Esophagus muscularis mucosa (tissue), 4 donors: ENCODE measurements at places on chromosomes 2 and 18. TPM values are rescaled to one million over a fixed set of nuclear protein-coding genes. Genes with fewer than 3 reads are reported as not detected.

DNA sequence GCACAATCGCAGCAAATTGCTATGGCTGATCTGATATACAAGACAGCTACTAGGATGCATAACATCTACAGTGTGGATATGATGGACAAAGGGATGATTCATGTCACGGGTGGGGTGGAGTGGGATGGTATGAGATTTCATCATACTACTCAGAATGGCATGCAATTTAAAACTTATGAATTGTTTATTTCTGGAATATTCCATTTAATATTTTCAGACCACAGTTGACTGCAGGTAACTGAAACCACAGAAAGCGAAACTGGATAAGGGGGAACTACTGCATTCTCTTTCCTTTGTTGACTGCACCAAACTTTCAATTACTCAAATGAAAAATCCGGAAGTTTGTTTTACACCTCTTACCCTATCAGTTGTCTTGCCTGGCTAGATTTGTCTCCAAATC lies 94.4 kb upstream of the NEUROD1 start:
- DNase-seq, result no peak

DNA sequence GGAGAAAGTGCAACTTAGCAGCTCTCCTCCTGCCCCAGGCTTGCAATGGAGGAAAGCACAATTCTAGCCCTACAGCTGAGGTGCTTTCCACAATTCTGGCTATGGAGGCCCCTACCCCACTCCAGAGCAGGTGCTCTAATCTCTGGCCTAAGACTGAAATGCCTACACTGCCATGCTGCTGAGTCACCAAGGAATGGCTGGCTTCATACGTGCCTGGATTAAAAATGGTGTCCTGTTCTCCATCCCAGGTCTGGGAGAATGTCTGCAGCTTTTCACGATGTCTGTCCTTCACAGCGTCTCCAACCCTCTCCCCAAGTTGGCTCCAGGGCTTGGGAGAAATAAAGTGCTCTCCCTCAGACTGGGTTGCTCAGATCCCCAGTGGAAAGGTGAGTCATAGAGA lies 48.5 kb downstream of the MBOAT2 start:
- DNase-seq, result no peak

GRCh38 chr2:233419602-233420391 lies 65.5 kb downstream of the DGKD start:
- DNase-seq, result no peak

GRCh38 chr2:26179446-26179913 lies 6.6 kb downstream of the GAREM2 start:
- DNase-seq, result no peak

DNA sequence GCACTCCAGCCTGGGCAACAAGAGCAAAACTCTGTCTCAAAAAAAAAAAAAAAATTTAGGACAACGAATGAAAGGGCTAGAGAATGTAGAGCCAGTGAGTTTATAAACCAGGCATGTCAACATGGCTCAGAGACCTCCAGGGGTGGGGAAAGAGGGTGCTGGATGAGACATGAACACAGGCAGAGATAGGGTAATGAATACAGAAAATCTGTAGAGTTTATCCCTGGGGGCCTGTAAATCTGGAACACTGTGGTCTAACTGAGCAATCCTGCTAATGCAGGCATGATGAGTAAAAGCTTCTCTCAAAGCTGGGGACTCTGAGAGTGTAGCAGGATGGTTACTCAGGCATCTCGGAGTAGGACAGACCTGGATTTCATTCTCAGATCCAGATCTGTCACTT lies 59.2 kb upstream of the IGFBP2 start:
- no peak for DNase-seq

DNA sequence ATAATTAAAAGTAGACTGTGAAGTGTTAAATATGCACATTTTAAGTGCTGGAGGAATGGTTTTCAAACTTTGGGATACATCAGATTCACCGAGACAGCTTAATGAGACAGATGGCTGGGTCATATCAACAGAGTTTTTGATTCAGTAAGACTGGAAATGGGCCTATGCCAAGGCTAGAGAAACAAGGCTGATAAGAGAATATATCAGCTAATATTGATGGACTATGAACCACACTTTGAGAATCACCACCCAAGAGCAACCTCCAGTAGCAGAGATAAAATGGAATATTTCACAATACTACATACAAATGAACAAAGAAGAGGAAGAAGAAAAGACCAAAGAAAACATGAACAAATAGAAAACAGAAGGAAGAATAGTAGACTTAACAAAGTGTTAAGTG lies 450.2 kb upstream of the KLHL29 start:
- no peak for DNase-seq

- no peak for DNase-seq
Measured at GRCh38 chr2:165814473-165814872, 20.4 kb upstream of the GALNT3 start.

DNA sequence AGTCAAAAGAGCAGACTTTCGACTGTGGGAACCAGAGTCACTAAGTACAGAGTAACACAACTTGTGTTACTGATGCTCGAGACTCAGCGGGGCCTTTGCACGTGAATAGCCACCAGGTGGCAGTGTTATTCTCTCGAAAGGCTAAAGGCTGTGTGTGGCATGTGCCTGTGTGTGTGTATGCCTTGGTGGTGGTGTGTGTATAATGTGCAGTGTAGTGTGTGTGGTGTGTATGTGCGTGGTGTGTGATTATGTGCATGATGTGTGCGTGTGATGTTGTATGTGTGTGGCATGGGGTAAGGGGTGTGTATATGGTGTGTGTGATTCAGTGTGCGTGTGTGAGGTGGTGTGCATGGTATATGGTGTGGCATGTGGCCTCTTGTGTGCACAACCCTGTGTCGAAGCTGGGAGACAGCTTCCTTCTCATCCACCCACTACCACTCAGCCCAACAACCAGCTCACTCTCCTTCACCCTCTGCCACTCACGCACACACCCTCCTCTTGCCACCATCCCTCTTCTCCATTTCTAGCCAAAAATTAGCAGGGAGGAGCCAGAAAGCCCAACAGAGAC lies 83.0 kb upstream of the ZNF532 start:
- DNase-seq, result peak; percentile 93

- peak; percentile 66 for DNase-seq
Measured at GRCh38 chr2:69036926-69037325, 23.9 kb downstream of the ANTXR1 start.

GRCh38 chr18:8556424-8556823 lies 52.8 kb upstream of the RAB12 start:
- no peak for DNase-seq

GRCh38 chr18:79397830-79398761 lies 2.4 kb downstream of the NFATC1 start:
- DNase-seq, result no peak

DNA sequence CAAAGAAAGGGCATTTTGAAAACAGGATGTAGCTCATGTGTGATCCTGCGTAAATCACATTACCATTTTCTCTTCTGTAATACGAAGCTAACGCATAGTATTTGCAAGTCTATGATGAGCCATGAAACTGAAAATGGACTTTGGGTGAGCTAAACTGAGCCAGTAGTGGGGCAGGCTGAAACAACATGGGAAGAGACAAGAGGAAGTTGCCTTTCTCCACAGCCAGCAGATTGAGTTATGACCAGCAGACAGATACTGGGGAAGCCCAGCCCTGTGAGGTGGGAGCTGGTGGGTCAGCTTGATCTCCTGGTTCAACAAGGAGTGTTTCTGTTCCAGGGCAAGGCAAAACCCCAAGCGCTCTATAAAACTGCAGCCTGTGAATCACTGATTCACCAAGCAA lies 11.8 kb downstream of the CYRIA start:
- no peak for DNase-seq

DNA sequence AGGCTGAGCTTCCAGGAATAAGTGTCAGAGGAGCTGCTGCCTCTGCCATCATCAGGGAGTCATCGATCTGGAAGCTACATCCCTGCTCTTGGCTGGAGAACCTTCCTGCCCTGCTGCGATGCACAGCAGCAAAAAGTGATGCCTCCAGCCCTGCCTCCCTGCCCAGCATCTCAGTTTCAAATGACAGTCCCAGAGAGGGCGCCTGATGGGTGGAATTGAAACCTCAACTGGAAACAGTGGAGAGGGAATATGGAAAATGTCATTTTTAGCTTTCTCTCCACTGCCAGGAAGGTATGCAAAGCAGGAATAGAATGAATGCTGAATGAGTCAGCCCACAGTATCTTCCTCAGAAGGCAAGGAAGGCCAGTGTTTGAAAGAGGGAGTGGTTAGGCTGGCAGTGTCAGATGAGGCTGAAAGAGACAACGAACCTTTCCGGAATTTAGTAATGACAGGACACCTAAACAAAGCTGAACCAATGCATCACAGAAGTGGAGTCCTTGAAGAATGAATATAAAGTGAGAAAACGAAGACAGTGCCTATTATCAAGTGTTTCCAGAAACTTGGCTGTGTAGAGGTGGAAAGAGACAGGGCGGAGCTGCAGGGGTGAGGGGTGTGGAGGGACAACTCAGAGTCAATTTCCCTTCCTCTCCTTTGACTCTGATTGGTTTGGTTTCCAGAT lies 153.9 kb upstream of the NDUFV2 start:
- DNase-seq, result no peak

DNA sequence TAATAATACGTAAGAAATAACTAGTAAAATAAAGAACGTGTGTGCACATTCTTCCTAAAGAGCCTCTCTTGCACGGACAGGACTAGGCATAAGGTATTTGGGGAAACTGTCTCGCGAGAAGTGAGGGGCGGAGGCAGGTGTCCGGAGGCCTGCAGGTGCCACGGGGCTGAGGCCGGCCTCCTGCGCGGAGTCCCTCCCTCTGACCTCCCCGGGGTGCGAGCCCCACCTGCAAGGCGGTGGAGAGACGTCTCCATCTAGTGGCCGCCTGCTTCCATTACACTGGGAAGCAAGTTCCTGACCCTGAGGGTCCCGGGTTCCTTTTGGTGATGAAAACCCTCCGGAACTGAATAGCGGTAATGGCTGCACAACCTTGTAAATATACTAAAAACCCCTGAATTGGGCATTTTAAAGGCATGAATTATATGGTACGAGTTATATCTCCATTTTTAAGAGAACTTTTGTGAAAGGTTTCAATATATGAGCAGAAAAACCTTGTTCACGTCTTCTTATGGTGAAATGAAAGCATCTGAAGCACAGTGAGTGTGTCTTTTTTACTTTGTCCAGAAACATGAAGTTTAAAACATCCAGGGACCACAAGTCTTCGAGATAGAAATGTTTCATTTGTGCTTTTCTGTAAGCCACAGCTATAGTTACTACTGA lies 35.5 kb upstream of the CTDP1 start:
- DNase-seq, result no peak

DNA sequence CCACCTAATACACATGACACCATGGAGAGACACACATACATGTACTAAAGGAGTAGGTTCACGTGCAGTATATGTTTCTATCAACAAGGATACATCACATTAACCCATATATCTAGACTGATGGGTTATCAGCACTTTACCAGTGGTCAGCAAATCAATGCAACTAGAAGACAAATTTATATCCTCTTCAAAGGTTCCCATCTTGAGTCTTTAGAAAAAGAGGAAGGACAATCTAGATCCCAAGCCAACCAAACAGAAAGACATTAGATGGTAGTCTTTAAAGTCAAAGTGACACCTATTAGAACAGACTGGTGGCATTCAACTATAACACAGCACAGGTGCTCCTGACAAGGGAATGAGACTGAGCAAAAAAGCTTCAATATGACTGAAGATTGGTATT lies 13.8 kb upstream of the SERTAD2 start:
- DNase-seq, result no peak

The CCDC74B gene
- total RNA-seq, result 5.0 TPM

The ARHGAP28 gene
- total RNA-seq, result 0.66 TPM

The GPR17 gene
- total RNA-seq, result not detected

The ASB3 gene
- 15.0 TPM for total RNA-seq
